ENCODE measurements at places on chromosomes 5 and 9. TPM values are rescaled to one million over a fixed set of nuclear protein-coding genes. Genes with fewer than 3 reads are reported as not detected.

DNA sequence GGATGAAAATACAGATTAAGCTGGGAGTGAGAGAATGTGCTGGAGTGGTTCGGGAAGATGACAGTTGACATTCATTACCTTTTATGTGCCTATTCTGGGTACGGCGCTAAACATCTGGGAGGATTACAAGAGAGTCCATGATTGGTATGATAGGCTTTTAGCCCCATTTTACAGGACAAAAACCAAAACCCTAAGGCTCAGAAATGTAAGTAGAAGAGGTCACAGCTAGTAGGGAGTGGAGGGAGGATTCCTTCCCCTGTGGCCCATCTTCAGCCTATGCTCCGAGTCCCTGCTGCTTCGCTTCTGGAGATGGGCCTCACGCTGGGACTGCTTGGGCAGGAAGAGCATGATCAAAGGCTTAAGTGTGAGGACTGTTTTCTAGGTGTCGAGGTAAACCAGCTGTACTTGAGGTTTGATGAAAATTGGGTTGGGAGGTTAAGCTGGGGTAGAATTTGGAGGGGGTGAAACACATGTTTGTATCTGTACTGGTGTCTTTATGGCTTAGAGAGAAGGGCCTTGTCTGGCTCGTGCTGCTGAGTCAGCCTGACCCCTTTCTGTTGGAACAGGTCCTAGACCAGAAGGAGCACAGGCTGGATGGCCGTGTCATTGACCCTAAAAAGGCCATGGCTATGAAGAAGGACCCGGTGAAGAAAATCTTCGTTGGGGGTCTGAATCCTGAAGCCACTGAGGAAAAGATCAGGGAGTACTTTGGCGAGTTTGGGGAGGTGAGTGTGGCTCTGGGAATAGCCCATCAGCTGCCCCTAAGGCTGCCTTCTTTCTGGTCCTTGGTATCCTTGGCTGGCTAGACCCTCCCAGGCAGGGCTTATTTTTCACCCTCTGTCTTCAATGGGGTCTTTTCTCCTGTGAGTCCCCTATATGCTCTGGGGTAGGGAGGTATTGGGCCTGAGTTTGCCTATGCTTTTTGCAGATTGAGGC, 2.1 kb downstream of the HNRNPAB start:
- H3K4me3 ChIP-seq = peak overlapping the region; percentile 81
- no peaks in the 10 kb centered on the region for H3K27me3 ChIP-seq
- no peak overlapping the region for H3K27ac ChIP-seq
- H3K4me1 ChIP-seq = peaks cover 22% of the 10 kb centered on the region

DNA sequence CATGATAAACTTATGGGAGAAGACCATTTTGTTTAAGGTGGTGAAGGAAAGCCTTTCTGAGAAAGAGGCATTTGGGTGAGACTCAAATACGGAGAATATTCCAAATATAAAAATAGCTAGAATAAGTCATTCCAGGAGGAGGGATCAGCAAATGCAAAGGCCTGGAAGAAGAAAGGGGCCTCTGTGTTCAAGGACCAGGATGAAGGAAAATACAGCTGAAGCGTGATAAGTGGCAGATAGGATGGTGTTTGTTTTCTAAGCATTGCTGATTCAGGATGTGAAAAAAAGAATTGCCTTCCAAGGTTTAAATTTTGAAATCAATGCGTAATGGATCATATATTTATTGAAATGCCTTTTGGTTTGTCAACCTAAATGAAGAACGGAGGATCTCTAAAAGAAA, 59.4 kb upstream of the CAST start:
- peaks cover 39% of the 10 kb centered on the region for H3K4me1 ChIP-seq
- no peak for DNase-seq
- H3K27me3 ChIP-seq = no peaks in the 10 kb centered on the region
- H3K27ac ChIP-seq = no peak overlapping the region
- no peak overlapping the region for H3K4me3 ChIP-seq

HTR1A gene
- not detected for polyA plus RNA-seq

- H3K36me3 ChIP-seq = no peaks in the 10 kb centered on the region
- peaks cover 5% of the 10 kb centered on the region for H3K4me1 ChIP-seq
- no peak overlapping the region for H3K4me3 ChIP-seq
Observed at GRCh38 chr5:80369521-80369920, 38.3 kb upstream of the ZFYVE16 start.

DNA sequence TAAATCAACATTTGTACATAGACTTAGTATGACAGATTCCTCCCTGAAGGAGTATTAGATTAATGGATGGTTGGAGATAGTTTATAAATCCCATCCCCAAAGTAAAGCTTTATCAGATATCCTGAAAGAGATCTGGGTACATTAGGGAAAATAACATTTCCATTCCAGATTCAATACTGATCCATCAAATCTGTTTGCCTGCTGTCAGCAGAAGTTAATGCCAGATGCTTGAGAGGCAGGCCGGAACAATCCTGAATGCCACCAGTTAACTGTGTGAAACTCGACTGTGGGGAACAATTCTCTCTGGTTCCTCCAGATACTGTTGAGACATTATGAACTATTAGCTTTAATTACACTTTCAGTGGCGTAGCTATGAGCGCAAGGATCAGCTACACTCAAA, 1166.8 kb downstream of the MAT2B start:
- H3K4me1 ChIP-seq = no peaks in the 10 kb centered on the region
- no peak overlapping the region for H3K4me3 ChIP-seq
- no peak for DNase-seq
- H3K36me3 ChIP-seq = no peaks in the 10 kb centered on the region
- no peak overlapping the region for H3K27ac ChIP-seq

DNA sequence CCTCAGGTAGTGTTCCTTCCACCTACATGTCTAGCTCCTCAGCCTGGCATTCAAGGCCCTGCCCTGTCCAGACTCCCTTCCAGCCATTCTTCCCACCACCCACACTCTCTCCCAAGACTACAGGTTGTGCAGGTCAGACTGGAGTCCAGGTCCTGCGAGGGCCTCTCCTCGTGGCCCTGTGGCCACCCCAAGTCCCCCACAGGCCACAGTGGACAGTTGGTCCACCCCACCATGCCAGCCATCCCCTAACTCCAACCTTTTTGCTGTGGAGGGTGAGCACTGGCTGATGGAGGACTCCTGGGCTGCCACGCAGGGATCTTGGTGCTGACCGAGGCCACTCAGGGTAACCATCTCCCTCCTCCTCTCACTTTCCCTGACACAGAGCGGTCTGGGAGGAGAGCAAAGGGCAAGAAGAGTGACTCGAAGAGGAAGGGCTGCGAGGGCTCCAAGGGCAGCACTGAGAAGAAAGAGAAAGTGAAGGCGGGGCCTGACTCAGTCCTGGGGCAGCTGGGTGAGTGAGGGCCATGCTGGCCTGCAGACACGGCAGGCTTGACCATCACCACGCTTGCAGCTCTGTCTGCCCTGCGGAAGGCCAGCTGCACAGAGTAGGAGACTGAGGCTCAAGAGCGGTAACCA, 51.0 kb downstream of the JADE2 start:
- H3K27me3 ChIP-seq = no peaks in the 10 kb centered on the region
- no peak for DNase-seq
- H3K27ac ChIP-seq = no peak overlapping the region
- H3K36me3 ChIP-seq = peaks cover 22% of the 10 kb centered on the region
- H3K4me3 ChIP-seq = no peak overlapping the region

GRCh38 chr9:88418715-88419540, 30.7 kb downstream of the SPIN1 start:
- no peaks in the 10 kb centered on the region for H3K4me1 ChIP-seq
- DNase-seq = peak; percentile 15
- H3K36me3 ChIP-seq = no peaks in the 10 kb centered on the region
- H3K27me3 ChIP-seq = no peaks in the 10 kb centered on the region
- H3K4me3 ChIP-seq = no peak overlapping the region

DNA sequence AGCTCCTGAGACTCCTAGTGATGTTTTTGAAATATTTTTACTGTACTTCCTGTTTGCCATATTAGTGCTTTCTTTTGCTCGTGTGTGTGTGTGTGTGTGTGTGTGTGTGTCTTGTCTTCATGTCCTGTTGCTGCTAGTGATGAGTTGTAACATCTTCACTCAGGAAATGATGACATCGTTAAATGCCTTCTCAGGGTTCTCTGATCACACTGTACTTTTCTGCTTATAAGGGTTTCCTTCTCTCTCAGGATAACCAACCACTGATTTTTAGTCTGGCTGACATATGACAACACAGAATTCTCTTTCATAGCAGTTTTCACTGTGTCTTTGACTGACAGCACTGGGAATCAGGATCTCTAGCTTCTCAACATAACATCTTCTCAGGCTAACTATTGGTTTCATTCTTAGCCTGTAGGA, 16.1 kb downstream of the SV2C start:
- no peak overlapping the region for H3K27ac ChIP-seq
- H3K4me3 ChIP-seq = no peak overlapping the region
- no peaks in the 10 kb centered on the region for H3K4me1 ChIP-seq
- DNase-seq = no peak

- H3K27me3 ChIP-seq = peaks cover 11% of the 10 kb centered on the region
- H3K4me3 ChIP-seq = peak overlapping the region; percentile 60
- peaks cover 3% of the 10 kb centered on the region for H3K4me1 ChIP-seq
- DNase-seq = peak; percentile 25
- no peak overlapping the region for H3K27ac ChIP-seq
Observed at GRCh38 chr5:1386274-1386717, 41.4 kb upstream of the CLPTM1L start.

DNA sequence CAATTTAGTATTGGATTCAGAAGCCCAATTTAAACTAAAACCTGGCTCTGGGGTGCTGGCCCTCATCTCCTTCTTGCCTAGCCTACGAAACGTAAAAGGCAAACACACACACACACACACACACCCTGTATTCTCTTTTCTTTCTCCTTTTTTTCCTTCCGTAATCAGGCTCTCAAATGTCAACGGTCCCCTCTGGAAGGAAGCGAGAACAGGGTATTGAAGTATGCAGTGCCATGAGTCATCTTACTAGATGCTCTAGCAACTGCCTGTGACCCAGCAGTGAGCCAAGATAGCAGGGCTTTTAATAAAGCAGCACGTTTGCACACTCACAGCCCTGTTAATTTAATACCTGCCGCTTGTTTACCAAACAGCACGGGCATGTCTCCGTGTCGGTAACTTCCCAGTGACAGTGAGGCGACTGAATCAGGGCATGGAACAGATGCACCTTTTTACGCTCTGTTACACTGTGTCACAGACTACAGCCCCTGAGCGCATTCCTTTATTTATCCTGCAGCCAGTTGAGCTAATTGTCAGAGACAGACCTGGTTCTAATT, 243.8 kb downstream of the BNC2 start:
- peak; percentile 86 for DNase-seq
- peaks cover 50% of the 10 kb centered on the region for H3K4me1 ChIP-seq
- H3K27me3 ChIP-seq = no peaks in the 10 kb centered on the region
- H3K36me3 ChIP-seq = no peaks in the 10 kb centered on the region
- no peak overlapping the region for H3K4me3 ChIP-seq

DNA sequence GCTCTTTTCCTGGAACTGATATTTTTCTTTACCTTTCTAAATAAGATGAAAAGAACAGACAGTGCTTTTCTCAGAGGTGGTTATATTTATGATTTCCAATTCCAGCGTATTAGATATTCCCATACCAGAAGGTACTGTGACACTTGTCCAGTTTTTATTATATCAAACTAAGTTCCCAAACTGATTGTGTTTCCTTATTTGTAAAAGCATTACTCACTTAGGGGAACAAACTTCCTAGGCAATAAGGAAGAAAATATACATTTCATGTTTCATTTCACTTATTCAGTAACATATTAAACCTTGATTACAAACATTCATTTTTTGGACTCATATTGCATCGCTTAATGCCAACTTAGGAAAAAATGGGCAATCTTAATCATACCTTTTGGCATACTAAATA, 1480.0 kb upstream of the NUDT12 start:
- no peaks in the 10 kb centered on the region for H3K4me1 ChIP-seq
- no peak for DNase-seq
- no peak overlapping the region for H3K4me3 ChIP-seq
- H3K27me3 ChIP-seq = no peaks in the 10 kb centered on the region

CYLC2 gene
- polyA plus RNA-seq = not detected

BTNL9 gene
- polyA plus RNA-seq = 0.33 TPM

- no peak overlapping the region for H3K4me3 ChIP-seq
- DNase-seq = peak; percentile 35
- peaks cover 4% of the 10 kb centered on the region for H3K4me1 ChIP-seq
- no peaks in the 10 kb centered on the region for H3K36me3 ChIP-seq
Observed at GRCh38 chr9:12784461-12785259, 9.8 kb downstream of the LURAP1L start.

DNA sequence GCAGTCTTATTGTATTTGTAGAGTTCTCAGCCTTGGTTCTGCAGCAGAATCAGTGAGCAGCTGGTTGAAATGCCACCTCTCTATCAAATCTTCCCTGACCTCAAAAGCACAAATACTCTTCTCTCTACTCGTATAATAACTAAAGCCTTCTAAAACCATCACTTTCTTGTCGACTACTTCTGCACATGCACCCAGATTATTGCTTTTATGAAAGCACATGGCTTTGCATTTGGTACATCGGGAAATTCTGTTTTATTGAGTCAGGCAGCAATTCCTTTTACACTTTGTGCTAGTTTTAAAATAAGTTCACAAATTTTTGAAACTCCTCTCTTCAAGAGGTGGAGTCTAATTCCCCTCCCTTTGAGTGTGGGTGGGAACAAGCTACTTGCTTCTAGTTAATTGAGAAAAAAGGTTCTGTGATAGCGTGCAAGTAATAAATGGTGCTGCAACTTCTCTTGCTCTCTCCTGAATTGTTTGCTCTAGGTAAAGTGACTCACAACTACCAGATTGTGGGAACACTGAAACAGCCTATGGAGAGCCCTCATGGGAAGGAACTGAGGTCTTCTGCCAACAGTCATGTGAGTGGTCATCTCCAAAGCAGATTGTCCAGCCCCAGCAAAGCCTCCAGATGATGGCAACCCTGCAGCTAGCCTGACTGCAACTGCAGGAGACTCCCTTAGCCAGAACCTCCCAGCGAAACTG, 66.0 kb upstream of the TAF1L start:
- H3K36me3 ChIP-seq = no peaks in the 10 kb centered on the region
- H3K4me3 ChIP-seq = no peak overlapping the region
- H3K4me1 ChIP-seq = no peaks in the 10 kb centered on the region
- H3K27me3 ChIP-seq = no peaks in the 10 kb centered on the region
- DNase-seq = no peak

PCDHB12 gene
- 0.36 TPM for polyA plus RNA-seq

- H3K36me3 ChIP-seq = peaks cover 3% of the 10 kb centered on the region
- no peak overlapping the region for H3K4me3 ChIP-seq
- H3K4me1 ChIP-seq = peaks cover 21% of the 10 kb centered on the region
- no peak overlapping the region for H3K27ac ChIP-seq
- no peaks in the 10 kb centered on the region for H3K27me3 ChIP-seq
- no peak for DNase-seq
Observed at GRCh38 chr5:154260224-154260927, 69.8 kb downstream of the GALNT10 start.

- no peak overlapping the region for H3K4me3 ChIP-seq
- H3K4me1 ChIP-seq = no peaks in the 10 kb centered on the region
- no peaks in the 10 kb centered on the region for H3K36me3 ChIP-seq
- DNase-seq = no peak
- no peak overlapping the region for H3K27ac ChIP-seq
- H3K27me3 ChIP-seq = no peaks in the 10 kb centered on the region
Observed at GRCh38 chr5:152147286-152147685, 222.6 kb upstream of the GLRA1 start.

- DNase-seq = peak; percentile 10
- no peaks in the 10 kb centered on the region for H3K36me3 ChIP-seq
- H3K27me3 ChIP-seq = peaks cover 6% of the 10 kb centered on the region
- no peaks in the 10 kb centered on the region for H3K4me1 ChIP-seq
Observed at GRCh38 chr5:127441799-127442484, 75.5 kb upstream of the PRRC1 start.

Data from endothelial cell of umbilical vein (primary cell).